ENCODE measurements at places on chromosomes 1 and 21. TPM values are rescaled to one million over a fixed set of nuclear protein-coding genes. Genes with fewer than 3 reads are reported as not detected.

DNA sequence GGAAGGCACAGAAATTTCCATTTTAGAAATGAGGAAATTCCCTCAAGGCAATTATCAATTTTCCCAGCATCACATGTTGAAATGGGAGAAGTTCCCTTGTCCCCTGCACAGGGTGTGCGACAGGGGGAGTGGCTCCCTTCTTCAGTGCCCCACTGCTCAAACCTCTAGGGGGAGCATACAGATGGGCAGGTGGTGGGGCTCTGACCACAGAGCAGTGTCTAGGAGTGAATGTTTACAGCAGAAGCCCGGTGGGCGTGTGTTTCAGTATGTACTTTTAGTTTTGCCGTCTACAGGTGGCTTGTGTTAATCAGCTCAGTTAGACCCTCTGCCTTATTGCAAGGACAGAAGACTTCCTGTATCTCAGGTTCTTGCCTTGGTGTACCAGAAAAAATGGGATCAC, 493.7 kb upstream of the PLXNA2 start:
- DNase-seq = no peak

GRCh38 chr1:981491-981954, 370 bp downstream of the PERM1 start:
- no peak for DNase-seq

GRCh38 chr1:225446981-225447615, 19.3 kb upstream of the LBR start:
- DNase-seq = no peak

- no peak for DNase-seq
These were observed 2.0 kb downstream of the KANK4 start for GRCh38 chr1:62317021-62317768.

DNA sequence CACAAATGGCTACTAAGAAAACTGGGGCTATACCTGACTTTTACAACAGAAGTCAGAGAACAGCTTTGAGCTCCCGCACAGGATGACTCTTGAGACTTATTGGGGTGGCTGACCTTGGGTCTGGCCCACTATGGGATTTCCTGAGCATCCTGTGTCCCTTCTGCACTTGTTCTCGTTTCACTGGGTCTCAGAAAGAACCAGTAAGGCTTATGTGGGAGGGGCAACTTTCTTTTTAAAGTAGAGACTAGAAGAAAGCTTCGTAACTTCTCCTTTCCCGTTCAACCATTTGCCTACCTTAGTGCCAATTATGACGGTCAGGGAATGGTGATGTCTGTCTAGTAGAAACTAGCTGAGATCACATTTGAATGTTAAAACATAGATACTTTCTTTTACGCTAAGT, 59.5 kb upstream of the C1orf105 start:
- DNase-seq = no peak

DNA sequence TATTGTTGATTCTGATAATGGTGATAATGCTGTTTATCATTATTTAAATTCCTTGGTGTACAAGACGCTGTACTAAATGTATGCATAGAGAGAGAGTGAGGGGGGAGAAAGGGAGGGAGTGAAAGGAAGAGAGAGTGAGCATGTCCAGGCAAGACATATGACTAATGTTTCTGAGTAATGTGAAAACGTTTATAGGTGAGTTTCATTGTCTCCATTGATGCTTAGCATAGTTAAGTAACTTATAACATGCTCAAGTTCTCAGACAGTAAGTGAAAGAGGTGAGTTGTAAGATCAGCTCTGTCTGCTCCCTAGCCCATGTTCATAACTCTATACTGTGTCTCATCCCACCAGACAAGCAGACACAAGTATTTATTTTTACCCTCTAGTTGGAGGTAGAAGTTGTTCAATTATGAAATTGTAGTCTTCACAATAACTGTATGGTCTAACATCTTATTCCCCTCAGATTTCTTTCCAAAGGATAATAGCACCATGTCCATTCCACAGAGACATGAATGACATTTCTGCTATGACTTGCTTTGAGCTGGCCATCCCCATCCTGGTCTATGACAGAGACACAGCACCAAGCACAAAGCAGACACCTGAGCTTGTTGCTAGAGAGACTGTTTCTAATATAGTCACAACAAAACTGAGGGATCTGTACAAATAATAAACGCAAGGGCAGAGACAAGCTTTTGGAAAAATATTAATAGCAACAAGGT, 285.1 kb downstream of the CACNA1E start:
- no peak for DNase-seq

DNA sequence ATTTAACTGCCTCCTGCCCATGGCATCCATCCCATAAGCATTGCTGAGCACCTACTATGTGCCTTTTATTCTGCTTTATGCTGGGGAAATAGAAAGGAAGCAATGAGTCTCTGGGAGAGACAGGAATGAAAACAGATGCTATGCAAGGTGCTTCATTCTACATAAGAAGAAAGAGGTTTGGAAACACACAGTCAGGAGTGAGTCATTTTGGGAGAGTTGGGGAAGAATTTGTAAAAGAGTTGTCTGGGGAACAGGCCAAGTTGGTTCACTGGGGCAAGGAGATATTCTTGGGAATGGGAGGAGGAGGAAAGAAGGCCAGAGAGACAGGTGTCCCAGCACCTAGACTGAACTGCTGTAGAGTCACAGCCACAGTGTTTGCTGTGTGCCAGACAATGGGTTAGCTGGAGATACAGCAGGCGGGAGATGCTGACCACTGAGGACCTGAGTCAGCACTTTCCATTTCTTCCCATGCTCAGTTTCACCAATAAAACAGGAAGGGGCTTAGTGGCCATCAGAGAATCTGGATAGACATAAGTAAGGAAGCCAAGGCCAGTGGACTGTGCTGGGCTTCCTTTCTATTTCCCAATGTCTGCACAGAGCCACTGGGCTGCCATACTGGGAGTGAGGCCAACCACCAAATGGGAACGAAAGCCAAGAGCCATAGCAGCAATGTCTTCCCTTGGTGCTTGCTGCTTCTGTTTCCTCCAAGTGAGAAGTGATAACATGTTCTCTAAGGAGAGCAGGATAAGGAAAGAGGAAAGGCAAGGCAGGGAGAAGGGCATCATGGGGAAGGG, 187.7 kb upstream of the USP24 start:
- no peak for DNase-seq

DNA sequence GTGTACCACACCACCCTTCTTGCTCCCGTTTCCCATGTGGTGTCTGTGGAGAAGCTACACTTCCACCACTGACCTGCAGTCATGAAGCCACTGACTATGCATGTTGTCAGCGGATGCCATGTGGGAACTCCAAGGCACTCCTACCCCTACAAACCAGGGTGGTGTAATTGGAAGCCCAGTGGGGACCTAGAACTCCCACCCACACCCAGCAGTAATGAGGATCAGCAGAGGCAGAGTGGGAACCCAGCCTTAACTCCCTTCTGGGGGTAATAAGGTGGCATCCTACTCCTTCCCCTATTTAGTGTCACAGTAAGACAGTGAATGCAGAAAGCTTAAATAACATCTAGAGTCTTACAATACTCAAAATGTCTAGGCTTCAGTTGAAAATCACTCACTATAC, 78.4 kb downstream of the SPATA46 start:
- DNase-seq = no peak

DNA sequence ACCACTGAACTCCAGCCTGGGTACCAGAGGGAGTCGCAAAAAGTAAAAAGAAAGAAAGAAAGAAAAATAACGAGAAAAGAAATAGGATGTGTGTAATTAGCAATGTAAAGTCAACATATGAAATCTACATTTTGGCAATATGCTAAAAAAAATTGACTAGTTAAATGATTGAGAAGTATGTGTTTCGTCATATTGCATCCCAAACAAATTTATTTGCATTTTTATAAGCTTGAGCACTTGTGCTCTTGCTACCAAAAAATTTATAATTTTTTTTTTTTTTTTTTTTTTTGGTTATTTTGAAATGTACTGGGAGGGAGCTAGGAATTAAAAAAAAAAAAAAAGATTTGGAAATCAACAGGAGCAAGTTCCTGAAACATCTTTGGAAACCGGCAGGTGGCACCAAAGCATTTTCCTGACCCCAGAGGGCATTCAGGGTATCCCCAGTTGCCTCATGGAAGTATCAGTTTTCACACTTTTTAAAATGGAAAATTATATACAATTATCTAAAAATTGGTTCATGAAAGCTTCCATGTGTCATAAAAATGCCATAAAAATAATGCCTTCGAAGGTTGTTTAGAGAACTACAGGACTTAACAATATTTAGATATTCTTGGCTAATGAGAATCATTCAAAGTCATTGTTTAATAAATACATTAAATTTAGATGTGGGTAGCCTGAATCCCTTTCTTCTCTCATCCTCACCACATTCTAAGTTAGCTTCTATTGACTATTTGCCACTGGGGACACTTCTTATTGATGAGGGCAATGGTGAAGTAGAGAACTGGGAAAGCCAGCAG, 4.8 kb upstream of the HEATR1 start:
- peak; percentile 48 for DNase-seq

GRCh38 chr1:117814856-117815797, 114.3 kb downstream of the GDAP2 start:
- DNase-seq = no peak

DNA sequence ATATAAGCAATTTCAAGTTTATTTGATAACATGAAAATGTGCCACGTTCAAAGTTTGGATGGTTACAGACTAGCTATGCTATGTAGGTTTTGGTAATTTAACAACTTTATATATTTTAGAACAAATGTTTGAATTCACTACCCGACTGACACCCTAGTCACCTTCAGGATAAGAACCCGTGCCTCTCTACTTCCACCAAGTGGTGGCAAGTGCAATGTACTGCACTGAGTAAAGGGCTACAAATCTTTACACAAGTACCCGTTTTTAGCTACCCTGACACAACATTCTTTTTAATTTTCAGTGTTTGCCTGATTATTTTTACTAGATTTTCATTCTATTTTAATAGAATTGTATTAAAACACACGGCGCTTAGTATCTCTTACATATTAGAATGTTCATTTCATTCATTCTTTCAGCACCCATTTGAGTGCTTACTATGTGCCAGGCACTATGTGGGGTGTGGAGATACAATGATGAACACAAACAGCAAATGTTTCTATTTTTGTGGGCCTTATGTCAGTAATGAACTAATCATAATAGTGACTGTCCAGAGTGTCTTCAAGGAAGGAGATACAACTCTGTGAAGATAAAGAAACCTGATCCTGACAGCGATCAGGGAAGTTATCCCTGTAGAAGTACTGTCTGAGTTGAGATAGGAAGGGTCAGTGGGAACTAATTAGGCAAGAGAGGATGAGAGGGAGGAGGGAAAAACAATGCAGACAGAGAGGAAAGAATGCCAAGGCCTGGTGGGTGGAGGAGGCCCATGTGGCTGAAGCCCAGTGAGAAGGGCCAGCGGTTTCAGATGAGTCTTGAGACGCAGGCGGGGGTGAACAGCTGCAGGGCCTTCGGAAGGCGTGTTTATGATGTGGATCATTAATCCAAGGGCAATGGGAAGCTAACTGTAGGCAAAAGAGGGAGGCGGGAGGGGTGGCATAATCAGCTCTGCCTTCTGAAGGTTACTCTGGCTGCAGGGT, 3.8 kb downstream of the LCA5L start:
- DNase-seq = no peak

DNA sequence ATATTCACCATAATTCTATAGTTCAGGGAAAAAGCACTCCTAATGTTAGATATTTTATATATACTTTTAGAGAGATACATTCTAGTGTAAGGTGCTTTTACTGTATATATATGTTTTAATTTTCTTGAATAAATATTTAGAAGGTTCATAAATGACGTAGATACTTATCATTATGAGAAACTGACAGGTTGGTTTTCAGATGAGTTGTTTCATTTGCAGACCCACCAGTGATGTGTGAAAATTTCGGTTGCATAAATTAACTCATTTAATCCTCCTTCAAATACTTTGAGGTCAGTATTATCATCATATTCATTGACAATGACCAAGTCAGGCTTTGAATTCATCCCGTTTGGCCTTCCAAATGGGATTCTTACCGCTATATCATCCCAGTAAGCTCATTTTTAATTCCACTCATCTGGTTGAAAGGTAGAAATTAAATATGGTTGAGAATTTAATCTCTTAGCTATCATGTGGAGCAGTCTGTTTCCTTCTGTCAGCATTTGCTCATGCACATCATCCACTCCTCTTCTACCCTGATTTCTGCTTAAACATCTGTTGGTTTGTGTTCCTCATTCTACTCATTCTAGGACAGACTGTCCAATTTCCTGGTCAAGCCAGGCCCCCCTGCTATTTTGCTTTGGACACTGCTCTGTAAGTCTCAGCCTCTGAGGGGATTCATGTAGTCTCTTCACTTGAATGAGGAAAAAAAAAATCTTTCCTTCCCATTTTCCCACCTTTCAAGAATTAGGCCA, 1156.6 kb downstream of the PLA2G4A start:
- no peak for DNase-seq

Gene CNIH4
- 80.6 TPM for total RNA-seq

Gene SPATA6
- total RNA-seq = 9.1 TPM

Gene LCE3D
- total RNA-seq = not detected

Gene WNT3A
- not detected for total RNA-seq

Gene SERTAD4
- total RNA-seq = 4.6 TPM

Gene SLC45A3
- 29.6 TPM for total RNA-seq

Gene SPRR2G
- not detected for total RNA-seq

Gene NUAK2
- total RNA-seq = 27.2 TPM

Gene S100A7A
- total RNA-seq = not detected
